ENCODE measurements at places on chromosomes 3 and 15.

GRCh38 chr3:11465744-11466616, 177.7 kb downstream of the VGLL4 start:
- no peak for DNase-seq

- peak; percentile 0 for DNase-seq
These were observed 1570.1 kb downstream of the SI start for GRCh38 chr3:163508206-163508605.

DNA sequence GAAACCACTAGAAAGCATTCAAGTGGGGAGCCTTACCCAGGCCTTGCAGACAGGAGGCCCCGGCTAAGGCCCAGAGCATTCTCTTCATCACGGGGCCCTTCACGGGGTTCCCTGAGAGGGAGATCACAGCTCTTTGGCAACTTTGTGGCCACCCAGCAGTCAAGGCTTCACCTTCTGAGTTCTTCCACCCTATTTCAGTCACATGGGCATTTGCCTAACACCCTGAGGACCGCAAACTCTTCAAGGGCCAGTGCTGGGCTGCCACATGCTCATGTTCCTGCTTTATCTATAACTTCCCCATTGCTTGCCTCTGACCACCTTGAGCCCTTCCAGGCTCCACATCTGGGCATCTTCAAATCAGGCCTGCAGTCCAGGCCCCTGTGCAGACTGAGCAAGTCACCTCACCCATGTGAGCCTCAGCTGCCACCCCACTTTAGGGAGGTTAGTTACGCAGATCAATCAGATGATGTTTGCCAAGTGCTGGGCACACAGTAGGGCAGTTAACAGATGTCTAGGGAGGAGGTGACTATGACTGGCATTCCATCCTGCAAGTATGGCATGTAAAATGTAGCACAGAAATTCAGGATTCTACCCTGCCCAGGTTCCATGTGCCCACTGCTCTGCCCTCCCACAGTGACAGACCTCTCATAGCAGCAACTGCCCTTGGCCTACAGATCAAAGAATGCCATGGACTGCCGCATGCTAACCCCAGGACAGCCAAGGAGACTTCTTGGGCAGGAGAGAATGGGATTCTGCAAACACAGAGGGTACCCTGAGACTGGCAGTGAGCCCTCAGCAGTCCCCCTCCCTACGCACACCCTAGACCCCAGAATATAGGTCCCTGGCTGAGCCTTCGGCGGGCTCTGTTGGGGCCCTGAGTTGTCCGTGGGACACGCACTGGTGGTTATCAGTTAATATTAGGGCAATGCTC, 37.6 kb upstream of the ZNF710 start:
- no peak for DNase-seq

GRCh38 chr3:18393906-18394305, 31.2 kb downstream of the SATB1 start:
- no peak for DNase-seq

DNA sequence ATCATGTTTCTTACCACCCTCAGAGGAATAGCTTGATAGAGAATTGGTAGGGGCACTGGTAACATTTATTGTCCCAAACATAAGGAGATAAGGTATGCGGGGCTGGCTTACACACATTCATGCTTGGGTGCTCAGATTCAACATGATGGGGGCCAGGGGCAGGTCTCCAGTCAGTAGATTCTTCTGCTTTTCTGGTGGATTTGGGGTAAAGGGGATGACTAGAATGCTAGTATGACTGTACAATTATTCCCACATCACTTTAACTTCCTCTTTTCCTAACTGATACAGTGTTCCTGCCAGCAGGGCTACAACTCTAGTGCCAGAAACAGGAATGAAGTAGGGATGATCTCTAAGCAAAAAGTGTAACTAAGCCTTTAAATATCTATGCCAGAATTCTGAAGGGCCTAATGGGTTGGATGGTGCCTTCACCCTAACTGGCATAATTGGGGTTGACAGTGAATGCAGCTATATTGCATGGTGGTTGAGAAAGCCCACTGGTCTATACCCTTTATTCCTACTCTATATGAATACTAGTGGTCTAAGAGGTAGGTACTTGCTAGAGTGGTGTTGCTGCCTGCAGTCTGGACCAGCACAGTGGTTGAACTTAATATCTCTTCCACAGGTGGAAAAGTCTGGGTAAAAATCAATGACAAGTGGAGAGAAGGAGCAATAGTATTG, 117.4 kb downstream of the IL12A start:
- no peak for DNase-seq

DNA sequence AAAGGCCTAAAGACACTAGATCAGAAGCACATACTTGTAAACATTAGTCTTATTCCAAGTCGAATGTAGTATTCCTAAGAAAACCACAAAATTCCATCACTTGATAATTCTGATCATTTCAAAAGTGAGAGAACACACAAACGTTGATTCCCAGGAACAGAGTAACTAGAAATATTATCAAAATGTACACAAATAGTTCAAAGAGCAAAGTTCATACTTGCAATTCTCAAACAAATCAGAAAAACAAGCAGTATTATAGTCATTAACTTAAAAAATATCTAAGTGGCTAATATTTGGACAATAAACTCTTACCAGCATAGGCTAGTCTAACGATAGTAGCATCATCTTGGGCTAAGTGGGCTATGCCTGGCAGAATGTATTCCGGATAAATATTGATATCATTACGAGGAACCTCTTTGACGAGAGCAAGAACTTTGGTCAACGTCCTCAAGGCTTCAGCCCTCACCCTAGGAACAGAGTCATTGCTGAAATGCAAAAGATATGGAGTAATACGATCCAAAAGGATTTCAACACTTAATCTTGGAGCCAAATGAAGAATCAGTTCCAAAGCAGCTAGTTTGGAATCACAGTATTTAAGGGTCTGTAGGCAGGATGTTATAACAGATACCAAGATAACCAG, 13.3 kb downstream of the PIK3R4 start:
- DNase-seq = no peak

DNA sequence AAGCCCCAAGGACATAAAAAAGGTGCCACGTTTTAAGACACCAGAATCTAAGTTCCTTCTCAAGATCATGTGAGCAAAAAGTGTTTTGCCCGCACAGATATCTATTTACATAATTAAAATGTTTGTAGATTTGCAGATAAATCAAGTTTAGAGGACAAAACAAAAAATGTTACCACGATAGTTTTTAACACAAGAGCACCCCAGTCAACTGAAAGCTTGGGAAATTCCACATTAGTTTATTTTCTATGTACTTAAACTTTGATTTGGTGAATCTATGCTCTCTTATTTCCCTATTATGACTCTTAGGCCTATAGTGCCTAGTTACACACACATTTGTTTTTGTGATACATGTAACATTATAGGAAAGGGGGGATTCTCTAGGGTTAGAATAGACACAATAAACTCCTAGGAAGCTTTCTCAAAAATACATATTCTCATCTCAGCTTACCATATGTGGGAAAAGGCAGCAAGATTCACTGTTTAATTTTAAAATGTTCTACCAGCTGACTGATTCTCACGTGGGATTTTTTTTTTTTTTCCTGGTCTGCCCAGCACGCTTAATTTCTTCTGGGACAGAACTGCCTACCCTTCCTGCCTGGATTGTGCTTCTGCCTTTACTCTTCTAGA, 8.4 kb upstream of the LEKR1 start:
- no peak for DNase-seq

DNA sequence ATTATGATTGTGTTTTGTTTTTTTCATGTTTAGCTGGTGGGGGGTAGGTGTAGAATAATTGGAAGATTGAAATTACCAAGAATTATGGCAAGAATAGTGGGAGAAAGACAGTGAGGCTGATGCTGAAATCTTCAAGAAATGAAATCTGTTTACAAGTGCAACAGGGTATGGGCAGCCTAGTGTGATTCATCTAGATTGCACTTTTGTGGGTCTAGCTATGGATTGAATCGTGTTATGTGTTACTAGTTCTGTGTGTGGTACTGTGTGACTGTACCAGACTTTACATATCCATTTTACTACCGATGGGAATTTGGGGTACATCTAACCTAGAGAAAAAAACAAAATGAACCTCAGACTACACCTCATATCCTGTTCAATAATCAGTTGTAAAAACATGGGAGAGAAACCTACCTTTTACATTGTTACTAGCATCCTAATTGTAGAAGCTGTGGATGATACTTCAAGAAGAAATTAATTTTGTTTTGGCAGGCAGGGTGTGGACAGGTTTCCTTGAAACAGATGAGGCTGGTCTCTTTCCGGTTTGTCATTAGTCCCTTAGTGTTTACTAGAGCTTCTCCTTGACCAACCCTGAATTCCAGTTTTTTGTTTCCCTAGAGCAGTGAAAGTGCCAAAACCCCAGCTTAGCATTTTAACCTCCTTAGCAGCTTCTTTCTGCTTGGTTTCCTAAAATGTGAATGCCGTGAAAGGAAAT, 47.9 kb downstream of the OPA1 start:
- DNase-seq = no peak

DNA sequence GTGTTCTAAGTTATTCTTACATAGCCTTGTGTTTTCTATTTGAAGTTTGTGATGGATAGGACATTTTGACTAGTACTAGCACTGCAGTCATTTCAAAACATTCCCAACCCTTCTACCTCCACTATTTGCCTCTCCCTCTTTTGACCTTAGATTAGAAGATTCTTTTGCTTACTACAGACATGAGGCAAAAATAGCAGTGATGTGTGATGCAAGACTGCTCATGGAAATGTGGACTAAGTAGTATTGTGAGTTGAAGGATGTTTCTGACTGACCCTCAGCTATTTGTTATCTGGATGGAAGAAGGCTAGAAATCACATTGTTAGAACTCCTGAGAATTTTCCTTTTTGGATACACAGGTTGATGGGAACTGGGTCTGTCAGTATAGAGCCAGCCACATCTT, 45.9 kb downstream of the ATP2C1 start:
- no peak for DNase-seq

- no peak for DNase-seq
These were observed 7.4 kb downstream of the FAM3D start for GRCh38 chr3:58659051-58659675.

GRCh38 chr3:151303751-151304150, 12.9 kb downstream of the GPR87 start:
- no peak for DNase-seq

DNA sequence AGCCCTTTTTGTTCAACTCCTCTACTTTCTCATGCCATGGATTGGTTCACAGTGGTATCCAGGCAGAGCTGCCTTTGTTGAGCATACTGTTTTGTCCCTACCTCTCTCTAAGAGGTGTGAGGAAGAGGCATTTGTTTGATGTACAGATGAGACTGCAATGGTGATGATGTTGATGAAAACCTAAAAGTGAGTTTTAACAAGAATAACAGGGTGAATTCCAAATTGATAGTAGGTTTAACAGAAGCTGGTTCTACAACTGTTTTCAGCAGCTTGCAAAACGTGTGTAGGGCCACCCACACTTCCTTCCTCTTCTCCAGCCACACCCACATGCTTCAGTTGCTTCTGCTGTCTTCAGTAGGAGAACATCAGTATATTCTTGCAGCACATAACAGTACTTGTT, 10.2 kb downstream of the SNRK start:
- DNase-seq = no peak

GRCh38 chr3:113070681-113071113, 79.9 kb downstream of the GTPBP8 start:
- no peak for DNase-seq

All from NCI-H345 (cell line).